ENCODE measurements at places on chromosomes 7 and 10.

DNA sequence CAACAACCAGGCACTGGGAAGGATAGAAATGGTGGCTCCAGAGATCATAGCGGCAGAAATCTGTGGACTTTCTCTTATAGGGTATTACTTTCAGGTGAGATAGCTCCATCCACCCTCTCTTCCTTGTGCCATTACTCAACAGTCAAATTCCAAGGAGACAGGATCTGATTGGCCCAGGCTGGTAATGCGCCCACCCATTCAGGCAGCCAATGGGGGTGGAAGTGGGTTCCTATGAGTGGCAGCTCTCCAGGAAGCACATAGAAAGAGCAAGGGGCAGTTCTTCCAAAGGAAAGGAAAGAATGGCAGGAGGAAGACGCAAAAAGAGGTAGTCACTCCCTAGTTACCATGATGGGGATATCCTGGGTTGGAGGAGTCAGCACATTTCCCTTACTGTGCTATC lies 94.4 kb downstream of the STRA8 start:
- no peak for DNase-seq

DNA sequence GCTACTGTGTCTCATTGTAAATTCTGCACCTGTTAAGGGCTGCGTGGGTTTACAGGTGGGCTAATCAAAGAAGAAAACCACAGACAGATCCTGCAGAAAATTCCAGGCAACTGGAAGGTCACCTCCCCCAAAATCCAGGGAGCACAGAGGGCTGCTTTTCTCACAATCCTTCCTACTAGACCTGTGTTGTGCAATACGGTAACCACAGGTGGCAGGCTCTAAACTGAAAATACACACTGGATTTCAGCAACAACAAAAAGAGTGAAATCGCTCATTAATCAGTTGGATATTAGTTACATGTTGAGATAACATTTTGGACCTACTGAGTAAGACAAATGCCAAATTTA lies 83.2 kb downstream of the SLC16A9 start:
- no peak for DNase-seq

DNA sequence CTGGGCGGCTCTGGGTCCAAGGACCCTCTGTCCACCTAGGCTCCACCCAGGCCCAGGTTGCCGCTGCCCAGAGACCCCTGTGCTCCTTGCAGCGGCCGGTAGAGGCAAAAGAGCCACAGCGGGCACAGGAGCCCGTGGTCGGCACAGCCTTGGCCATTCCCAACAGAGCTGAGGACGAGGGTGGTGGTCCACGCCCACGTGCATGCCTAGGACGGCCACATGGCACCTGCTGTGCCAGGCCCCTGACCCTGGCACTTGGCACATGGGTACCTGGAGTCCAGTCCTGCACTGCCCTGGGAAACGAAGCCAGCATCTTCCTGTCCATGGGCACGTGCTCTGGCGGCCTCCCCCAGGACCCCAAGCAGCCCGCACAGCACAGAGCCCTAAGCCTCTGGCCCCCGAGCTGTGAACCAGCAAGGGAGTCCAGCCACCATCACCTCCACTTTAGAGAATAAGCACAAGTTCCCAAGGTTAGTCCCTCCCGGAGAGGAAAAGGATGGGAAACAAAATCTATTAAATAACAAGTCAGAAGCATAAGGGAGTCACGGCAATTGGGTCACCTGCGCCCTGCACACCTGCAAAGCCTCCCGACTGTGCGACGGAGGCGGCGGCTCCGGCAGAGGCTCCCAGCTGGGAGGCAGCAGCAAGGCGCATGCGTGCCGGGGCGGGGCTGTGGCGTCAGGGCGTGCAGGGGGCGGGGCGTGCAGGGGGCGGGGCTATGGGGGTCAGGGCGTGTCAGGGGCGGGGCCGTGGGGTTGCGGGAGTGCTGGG lies 59.1 kb downstream of the STK32C start:
- DNase-seq, result no peak

- no peak for DNase-seq
Observed at GRCh38 chr7:127870231-127870907, 160.9 kb downstream of the LRRC4 start.

DNA sequence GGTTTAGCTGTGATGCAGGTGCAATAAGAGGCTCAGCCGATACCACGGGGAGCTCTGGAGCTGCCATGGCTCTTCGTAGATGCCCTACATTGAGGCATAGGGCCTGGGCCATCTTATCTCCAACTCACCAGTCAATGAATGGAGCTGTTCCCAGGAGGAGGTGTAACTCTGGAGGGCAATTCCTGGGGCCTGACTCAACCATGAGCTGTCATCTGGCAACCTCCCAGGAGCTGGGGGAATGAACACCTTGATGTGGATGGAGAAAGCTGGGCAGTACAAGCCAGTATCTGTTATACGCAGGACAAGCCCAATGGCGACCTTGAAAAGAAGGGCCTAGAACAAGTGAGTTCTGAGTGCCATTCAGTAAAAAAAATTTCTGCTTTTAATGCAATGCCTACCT lies 224.0 kb upstream of the PLXDC2 start:
- peak; percentile 34 for DNase-seq

GRCh38 chr10:22752272-22752889 lies 38.0 kb upstream of the PIP4K2A start:
- no peak for DNase-seq

- DNase-seq, result no peak
Observed at GRCh38 chr10:80461208-80462183, 7.4 kb downstream of the TSPAN14 start.

GRCh38 chr7:1713502-1714484 lies 43.7 kb downstream of the ELFN1 start:
- no peak for DNase-seq

DNA sequence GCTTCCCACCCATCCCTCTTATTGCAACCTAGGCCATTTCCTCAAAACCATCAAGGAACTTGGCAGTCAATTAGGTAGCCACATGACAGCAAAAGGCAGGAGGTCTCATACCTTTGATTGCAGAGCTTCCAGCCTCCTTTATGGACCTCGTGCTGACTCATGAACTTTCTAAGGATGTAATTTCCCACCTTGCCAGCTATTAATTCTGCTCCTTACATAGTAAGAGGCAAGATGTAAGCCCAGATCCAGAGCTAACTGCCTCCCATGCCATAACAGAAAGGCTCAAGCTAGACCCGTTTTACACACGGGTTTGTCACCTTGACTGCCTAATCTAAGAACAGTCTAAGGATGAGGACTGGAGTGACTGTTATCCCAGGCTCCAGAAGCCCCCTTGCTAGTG lies 565.7 kb downstream of the KCNMA1 start:
- no peak for DNase-seq

- no peak for DNase-seq
Observed at GRCh38 chr7:133613250-133613790, 360.4 kb downstream of the EXOC4 start.

DNA sequence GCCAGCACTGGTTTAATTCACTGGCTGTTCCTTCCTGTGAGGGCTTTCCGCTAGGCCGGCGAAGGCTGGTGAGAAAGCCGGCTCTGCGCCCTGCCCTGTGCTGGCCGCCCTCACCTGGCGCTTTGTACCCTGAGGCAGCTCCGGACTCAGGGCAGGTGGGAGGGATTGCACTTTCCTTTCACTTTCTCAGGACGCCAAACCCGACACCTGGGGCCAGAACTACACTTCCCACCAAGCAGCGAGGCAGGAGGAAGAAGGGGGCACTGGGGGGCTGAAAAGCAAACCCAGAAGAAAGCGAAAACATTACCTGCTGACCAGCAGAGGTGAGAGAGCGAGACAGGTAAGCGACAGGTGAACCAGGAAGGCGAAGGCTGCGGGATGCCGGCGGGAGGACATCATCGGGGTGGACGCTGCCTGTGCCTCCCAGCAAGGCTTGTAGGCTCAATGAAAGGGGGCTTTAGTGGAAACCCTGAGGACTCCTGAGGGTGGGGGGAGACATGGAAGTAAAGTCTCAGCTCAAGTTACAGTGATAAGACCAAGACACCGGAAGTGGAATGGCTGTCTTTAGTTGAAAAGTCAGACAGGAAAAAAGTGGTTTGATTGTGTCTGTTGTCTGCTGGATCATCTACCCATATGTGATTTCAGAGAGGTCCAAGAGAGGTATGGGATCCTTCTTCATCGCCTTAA lies at the start of gene RAB19:
Gene RAB19 (plus strand): TSS at position 181 of the 687 bp plus-strand sequence. CDS start 3,589 bp downstream, outside the sequence.
- DNase-seq, result no peak

- peak; percentile 4 for DNase-seq
Observed at GRCh38 chr10:55631071-55631654, 729.9 kb downstream of the ZWINT start.

DNA sequence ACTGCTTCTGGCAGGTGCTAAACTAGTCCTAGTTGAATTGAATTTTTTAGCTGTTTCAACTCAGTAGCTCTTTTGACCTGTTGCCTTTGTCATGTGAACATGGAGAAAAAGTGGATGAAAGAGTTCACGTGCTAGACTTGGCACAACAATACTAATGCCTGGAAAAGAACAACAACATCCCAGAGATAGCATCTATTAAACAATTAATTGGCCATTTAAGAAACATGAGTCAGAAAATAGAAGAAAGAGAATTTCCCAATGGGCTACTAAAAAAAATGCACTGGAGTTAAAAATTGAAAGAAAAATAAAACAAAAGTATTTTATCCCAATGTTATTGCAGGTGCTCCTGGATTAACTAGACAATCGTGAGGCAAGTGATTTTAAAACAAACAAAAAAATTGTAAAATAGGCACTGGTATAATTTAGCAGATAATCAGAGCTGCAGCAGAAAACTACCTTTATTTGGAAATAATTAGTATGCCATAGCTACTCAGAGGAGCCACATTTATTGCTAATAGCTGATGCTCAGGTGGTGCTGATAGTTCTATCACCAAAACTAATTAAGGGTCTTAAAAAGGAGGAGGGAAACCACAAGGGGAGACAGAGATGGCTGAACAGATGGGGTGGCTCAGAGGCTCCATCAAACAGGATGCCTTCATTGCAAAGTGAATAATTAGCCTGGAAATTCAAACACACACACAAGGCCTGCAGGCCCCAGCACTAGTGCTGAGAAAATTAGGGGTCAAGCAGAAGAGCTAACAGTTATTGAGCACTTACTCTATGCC lies 17.6 kb downstream of the CCDC71L start:
- no peak for DNase-seq

DNA sequence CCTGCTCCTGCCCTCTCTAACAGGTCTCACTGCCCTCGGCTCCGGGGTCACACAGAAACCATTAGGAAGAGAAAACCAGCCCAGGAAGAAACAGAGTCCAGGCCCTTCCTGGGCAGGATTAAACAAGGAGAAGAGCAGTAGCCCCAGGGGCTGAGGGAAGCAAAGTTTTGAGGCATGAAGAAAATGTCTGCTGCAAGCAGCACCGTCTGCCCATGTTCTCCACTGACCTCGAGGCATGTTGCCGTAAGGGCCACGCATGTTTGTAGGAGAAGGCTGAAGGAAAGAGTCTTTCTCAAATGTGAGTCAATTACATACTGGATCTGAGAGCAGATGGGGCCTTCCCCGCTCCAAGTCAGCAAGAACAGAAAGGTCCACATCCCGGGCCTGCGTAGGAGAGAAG lies 4.2 kb downstream of the ZNF746 start:
- no peak for DNase-seq

DNA sequence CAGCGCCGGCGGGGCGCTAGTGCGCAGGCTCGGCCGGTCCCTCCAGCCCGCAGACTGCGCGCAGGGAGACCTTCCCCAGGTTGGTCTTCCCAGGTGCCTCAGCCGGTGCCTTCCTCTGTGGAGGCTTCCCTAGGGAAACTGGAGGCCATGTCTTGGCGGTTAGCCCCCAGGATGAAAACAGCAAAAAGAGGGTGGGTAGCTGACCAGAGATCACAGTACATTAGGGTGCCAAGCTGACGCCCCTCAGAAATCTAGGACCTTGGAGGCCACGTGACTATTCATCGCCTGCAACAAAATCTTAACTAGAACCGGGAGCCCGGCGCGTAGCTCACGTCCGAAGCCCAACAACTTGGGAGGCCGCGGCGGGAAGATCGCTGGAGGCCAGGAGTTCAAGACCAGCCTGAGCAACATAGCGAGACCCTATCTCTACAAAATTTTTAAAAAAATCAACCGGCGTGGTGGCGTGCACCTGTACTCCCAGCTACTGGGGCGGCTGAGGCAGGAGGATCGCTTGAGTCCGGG lies 327 bp upstream of the FIS1 start:
- no peak for DNase-seq

All from brain microvascular endothelial cell (primary cell).